ENCODE measurements at places on chromosomes 1 and 21. TPM values are rescaled to one million over a fixed set of nuclear protein-coding genes. Genes with fewer than 3 reads are reported as not detected.

GRCh38 chr1:67256291-67257172 lies 51.1 kb upstream of the IL12RB2 start:
- no peak for DNase-seq

DNA sequence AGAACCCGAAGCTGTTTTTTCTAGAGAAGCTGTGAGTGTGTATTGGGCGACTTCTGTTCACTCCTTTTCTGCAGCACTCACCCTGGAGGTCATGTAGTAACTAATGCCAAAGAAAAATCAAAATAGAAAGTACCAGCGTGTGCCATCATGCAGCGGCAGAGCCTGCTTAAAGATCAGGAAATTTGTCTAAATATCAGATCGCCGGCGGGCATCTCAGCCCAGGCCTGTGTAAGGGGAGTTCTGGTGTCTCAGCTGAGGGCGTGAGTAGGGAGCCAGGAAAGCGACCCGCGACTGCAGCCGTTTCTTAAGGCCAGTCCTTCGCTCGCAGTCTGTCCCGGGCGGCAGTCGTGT lies 768 bp downstream of the EDARADD start:
- no peak for DNase-seq

DNA sequence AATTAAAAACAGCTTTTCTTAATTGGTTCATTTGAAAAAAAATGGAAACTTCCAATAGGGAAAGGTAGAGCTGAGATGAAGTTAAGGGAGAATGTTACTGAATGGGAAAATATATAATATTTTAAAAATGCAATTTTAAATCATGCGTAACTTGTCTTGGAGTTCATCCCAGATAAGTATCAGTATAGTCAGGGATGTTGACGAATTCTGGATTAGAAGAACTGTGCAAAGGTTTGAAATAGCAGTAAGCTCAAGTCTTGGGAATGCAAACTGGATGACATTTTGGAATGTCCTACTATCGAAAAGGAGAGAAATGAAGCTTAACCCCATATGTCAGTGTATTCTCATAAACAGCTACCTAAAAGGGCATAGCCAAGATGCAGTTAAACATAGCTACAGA lies 4.0 kb upstream of the ST6GALNAC3 start:
- no peak for DNase-seq

DNA sequence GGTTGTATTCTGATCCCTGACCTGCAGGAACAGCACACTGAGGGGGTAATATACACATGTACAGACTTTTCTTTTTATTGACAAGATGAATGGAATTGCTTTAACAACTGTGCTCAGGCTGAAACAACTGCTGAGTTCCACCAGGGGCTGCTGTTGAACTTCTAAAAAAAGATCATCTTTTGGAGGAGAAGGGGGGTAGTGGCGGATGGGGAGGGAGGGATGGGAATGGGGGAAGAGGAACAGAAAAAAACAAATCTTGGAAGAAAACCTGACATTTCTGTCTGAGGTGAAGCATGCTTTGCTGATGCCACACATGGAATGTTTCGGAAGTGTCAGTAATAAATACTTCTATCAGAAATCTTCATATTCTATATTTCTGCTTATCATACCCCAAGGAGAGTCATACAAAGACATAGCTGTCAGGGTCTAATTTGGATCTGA lies 75.0 kb downstream of the RWDD3 start:
- DNase-seq = no peak

DNA sequence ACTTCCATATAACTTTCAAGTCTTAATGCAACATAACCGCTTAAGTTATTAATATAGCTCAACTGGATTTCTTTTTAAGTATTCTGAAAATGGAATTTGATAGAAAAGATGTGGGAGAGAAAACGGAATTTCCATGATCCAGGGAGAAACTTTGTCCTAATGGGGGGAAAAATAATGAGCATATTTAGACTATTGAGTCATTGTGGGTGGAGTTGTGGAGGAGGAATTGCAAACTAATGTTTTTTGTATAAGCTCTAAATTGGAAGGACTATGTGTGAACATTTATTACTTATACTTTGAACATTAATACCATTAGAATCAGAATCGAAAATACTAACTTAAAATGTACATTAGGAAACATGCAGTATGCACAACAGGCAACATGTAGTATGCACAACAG lies 159.9 kb upstream of the NEGR1 start:
- DNase-seq = no peak

AUNIP gene
- 6.2 TPM for total RNA-seq

DNA sequence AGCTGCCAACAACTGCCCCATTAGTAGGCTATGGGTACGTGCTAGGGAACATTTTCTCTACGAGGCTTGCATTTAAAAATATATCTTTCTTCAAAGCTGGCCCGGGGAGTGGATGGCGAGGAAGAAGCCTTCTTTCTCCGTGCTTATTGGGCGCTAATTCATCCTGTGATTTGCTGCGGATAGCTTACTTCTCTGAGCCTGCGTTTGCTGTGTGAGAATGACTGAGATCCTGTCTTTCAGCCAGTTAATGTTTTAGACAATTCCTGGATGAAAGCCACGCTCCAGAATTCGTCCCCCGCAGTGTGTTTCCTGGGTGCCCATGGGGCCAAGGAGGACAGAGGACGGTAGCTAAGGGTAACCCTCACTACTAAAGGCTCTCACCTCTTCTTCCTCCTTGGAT lies 57.8 kb upstream of the TARBP1 start:
- DNase-seq = no peak

DNA sequence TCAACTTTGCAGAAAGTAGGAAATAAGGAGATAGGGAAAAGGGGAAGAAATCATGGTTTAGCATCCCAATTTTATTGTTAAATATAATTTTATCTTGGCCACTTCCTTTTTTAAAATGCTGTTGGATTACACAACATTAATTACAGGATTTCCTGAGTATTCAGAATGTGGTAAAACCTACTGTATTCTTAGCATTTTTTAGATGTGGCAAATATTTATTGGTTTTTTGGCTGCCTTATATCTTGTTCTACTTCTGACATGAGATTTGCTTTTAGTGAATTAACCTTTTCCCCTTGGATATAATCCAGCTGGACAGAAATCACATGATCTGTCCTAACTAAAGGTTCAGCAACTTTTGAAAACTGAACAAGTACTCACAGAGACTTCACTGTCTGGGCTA lies 104.9 kb downstream of the PTGS2 start:
- DNase-seq = no peak

OR14K1 gene
- total RNA-seq = not detected

GRCh38 chr1:12315146-12315545 lies 85.3 kb downstream of the VPS13D start:
- no peak for DNase-seq

- no peak for DNase-seq
Observed at GRCh38 chr1:47175227-47175934, 14.5 kb downstream of the PDZK1IP1 start.

RGS1 gene
- total RNA-seq = not detected
